ENCODE measurements at places on chromosomes 2 and 18.

GRCh38 chr18:56009411-56009810, 421.4 kb upstream of the TCF4 start:
- no peak for DNase-seq

DNA sequence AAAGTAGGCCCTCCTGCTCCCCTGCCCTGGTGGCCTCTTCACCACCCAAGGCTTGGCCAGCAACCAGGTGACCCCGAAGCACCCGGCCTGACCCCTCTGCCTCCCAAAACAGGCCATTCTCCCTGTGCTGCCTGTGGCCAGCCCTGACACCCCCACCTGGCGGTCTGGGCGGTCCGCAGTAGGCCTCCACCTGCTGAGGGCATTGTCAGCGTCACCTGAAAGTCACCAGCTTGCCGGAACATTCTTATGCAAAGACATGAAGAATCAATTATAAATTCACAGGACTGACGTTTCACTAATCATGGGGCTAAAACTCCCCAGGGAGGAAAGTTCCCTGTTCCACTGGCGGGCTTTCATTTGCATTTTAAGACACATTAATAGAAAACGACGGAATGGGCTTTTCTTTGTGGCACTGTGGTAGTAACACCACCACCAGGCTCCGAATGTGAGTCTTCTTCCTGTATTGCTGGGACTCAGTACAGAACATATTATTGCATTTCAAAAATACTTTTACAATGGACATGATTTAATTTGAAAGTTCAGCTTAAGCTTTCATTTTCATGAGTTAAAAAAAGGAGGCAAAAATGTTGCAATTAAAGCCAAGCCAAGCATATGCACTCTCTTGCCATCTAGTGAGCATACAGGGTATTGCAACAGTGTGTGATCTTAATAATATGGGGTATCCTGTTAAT, 57.4 kb downstream of the ADI1 start:
- DNase-seq = peak; percentile 32

DNA sequence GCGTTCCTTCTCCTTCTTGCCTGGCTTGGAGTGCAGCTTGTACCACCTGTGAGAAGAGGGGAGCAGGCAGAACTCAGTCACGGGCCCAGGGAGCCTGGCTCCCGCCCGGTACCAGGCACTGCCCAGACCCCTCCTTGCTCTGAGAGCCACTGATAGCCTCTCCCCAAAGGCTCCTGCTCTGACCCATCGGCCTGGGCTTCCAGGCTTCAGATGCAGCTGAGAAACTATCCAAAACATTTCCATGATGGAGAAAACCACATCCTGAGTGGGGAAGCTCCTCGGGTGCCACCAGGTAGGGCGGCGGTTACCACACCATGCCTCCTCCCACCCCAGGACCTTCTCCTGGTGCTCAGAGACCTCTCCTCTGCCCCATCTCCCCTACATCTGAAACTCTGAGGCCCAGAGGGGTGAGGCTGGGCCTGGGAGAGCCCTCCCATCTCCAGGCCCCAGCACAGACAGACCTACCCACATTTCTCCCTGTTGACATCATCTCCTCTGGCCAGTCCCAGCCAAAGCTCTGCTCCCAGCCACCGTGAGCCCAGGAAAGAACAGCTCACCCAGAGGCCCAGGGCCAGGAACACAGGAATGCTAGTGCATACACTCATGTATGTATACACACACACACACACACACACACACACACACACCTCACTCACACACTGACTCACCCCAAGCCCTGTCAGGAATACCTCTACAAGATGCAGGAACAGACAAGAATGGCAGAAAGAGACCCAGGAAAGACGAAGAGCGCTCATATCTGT, 17.9 kb upstream of the SFXN5 start:
- peak; percentile 97 for DNase-seq

GRCh38 chr2:209387389-209387788, 36.5 kb upstream of the MAP2 start:
- DNase-seq = no peak

DNA sequence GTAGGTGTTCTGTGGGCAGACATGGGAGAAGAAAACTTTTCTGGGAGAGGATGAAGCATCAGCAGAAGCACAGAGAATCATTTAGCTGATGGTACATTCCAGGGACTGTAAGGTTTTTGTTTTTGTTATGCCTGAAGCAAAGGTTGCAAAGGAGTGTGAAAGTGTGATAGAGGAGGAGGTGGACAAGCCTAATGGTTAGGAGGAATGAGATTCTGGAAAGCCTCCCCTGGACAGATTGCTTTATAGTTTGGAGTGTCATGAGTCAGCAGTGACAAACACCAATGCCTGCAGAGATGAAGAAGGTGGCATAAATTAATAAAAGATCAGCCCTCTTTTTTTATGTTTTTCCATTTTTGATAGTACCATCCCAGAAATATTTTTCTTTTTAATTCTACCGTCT, 171.6 kb upstream of the BOD1L2 start:
- no peak for DNase-seq

- no peak for DNase-seq
Measured at GRCh38 chr2:236551471-236552211, 18.0 kb upstream of the ACKR3 start.

- DNase-seq = no peak
Measured at GRCh38 chr2:230982528-230982927, 13.4 kb upstream of the SPATA3 start.

DNA sequence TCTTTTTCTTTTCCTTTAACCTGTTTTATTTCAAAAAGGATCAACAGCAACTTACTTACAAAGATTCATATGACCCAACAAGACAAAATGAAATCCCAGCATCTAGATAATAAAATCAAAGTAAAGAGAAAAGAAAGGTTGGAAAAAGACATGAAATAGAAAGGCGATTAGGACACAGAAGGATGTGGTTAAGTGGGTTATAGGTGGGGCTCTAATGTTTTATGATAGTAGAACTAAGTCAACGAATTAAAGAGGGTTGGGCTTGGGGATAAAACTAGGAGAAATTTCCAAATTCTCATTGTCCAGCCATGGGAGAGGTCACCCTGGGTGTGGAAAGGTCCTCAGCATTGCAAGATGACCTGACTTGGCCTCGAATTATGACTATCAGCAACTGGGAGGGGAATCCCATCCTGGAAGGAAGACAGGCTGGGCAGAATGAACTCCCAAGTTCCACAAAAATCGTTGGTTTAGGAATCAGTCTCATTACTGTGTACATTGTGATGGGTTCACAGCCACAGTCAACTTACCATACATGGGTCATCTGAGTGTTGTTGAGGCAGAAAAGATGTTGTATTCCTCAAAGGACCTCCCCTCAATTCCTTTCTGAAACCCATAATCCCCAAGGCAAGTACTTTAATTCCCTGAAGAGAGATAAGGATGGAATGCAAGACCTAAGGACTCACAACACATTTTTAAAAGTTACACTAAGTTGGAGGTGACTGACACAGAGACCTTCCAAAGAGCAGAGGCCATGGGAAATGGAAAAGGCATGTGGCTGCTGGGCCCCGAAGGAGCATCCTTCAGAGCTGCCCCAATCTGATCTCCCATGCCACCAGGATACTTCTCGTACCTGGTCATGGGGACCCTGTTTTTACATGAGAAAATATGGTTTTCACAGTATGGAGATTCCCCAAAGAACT, 167.6 kb downstream of the UXS1 start:
- DNase-seq = no peak

DNA sequence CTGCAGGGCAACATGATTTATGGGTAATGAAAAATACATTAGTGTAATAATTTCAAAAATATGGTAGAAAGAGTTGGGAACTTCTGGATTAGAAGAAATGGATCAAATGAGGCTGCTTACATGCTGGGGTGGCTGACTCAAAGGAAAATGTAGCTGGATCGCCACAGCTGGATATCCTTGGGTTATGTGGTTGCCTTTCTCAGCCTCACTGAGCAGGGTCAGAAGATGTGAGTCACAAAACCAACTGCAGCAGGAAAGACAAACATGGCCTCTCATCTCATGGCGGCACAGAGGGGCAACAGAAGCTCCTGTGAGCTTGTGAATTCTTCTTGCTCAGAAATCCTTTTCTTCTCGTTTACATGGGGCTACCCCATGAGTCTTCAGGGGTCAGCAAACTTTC, 317.1 kb upstream of the SPRED2 start:
- DNase-seq = no peak

DNA sequence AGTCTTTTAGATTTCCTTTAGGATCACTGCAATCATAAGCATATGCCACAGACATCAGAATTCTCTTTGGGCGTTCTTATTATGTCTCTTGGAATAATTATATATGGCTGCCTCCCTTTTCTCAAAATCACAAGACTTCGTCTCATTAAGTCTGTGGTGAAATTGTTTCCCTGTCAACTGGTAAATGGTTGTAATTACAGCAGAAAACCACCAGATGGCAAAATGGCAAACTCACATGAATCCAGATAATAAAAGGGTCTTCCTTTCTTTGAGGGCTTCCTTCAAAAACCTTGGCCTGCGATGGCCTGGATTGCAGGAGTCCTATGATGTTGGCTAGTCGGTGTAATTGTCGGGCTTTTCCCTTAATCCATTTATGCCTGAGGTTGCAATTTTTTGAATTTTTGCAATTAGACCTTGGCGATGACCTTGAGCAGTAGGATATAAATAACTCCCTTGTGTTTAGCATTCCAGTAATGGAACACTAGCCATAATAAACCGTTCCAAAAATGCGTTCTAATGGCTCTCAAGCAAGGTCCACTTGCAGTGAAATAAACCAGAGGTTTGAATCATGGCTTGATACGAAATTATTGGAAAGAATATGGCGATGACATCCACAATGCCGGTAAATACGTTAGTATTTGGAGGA, 656.4 kb downstream of the MBD2 start:
- peak; percentile 5 for DNase-seq

DNA sequence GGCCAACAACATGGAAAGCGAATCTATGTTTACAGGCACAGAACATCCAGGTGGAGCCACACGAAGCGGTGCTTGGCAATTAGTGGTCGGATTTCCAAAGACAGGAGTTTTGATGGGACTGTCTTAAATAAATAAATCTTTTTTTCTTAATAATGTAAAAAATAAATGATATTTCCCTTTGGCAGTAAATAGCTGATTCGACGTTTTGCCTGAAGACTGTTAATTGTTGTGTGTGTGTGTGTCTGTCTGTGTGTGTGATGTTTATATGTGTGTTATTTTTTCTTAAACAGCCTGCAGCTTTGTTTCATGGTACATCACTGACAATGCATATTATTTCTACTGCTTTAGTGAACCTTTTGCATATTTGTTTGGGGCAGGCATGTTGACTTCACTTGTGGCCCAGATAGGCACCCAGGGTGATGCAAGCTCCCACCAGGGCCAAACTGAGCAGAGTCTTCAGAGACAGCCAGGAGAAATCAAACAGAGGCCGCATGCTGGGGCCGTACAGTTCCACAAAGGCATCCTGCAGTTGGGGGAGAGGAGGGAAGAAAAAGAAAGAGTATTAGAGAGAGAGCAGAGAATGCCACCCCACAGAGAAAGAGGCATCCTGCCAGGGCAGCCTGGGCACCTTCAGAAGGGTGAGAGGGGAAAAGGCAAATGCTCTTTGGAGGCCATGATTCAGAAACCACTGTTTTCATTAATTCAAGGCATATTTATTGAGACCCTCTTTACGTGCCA, 191.2 kb downstream of the BCL2 start:
- DNase-seq = no peak

- DNase-seq = no peak
Measured at GRCh38 chr2:231139796-231140195, 15.0 kb upstream of the HTR2B start.

GRCh38 chr2:192593561-192593960, 398.8 kb upstream of the TMEFF2 start:
- no peak for DNase-seq

GRCh38 chr18:77124452-77124922, 8.1 kb downstream of the MBP start:
- no peak for DNase-seq

DNA sequence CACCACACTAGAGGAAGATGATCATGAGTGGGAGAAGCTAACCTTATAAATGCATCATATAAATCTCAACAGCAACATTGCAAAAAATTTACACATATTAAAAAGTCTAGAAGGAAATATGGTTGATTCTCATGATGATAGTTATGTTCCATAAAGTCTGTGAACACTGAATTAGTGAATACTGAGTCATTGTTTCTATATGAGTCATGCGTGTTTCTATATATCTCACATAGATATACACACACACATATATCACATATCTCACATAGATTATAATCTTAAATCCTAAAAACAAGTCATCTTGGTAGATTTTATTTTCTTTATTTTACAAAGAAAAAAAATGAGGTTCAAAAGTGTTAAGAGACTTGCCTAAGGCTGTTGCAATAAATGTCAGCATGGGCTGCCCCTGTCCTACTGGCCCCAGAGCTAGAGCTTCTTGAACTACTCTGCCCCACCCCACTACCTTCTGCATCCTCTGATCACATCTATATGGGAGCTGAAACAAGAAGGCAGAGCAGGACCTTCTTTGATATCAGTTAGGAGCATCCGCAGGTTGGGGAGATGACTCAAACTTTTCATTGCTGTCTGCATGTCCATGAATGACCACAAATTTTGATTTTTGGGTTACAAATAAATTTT, 81.8 kb upstream of the ADAM23 start:
- DNase-seq = no peak

DNA sequence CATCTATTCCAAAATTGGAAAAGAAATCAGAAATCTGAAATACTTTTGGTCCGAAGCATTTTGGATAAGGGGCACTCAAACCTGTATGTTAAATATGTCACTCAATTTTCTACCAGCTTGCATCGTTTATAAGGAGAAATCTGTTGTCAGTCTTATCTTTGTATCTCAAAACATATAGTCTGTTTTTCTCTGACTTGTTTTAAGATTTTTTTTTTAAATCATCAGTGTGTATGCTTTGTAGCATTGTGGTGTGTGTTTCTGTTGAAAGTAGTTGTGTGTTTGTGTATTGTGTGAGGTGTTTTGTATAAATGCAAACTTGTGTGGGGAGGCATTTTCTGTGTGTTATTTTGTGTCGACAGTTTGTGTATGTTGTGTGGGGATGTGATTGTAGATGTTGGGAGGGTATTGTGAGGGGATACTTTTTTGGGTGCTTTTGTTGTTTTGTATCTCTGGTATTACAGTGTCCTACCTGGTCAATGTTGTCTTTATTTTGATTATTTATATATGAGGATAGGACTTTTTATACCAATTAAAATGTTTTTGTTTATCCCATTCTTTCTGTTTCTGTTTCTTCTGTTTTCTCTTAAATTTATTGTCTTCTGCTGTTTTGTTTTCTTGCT, 30.9 kb downstream of the SMCHD1 start:
- no peak for DNase-seq

GRCh38 chr2:42096869-42097591, 49.2 kb downstream of the PKDCC start:
- no peak for DNase-seq

DNA sequence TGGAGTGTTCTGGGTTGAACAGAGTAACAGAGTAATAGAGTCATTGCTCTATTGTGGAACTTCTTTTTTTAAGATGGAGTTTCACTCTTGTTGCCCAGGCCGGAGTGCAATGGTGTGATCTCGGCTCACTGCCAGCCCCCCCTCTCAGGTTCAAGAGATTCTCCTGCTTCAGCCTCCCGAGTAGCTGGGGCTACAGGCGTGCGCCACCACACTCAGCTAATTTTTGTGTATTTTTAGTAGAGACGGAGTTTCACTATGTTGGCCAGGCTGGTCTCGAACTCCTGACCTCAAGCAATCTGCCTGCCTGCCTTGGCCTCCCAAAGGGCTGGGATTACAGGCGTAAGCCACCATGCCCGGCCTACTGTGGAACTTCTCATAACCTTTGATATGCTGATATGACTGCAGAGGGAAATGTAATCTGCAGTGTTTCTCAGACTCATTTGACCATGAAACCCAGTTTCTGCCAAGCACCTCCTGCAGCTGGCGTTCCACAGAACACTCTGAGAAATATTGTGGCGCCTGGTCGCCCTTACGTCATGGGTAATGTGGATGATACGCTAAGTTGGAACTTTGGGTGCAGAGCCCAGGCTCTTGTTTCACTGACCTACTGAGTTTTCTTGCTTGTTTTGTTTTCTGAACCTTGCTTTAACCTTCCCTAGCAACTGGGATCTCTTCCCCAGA, 213.8 kb downstream of the BCL2 start:
- no peak for DNase-seq
